Activated CD8-positive, alpha-beta memory T cell treated with anti-CD3 and anti-CD28 coated beads, Interleukin-2, amount 10 ng/mL, durations not matched to agents 7 days and 5 days (primary cell): ENCODE measurements at places on chromosomes 3 and 15. TPM values are rescaled to one million over a fixed set of nuclear protein-coding genes. Genes with fewer than 3 reads are reported as not detected.

GRCh38 chr3:197522183-197522715 lies 33.5 kb downstream of the BDH1 start:
- no peak overlapping the region for H3K4me3 ChIP-seq
- DNase-seq, result no peak
- no peaks in the 10 kb centered on the region for H3K27me3 ChIP-seq
- H3K36me3 ChIP-seq, result peaks cover 36% of the 10 kb centered on the region
- peaks cover 4% of the 10 kb centered on the region for H3K4me1 ChIP-seq

- H3K4me3 ChIP-seq, result peak overlapping the region; percentile 10
- peaks cover 28% of the 10 kb centered on the region for H3K4me1 ChIP-seq
- H3K27me3 ChIP-seq, result no peaks in the 10 kb centered on the region
- peak; percentile 83 for DNase-seq
Observed at GRCh38 chr3:122102191-122102935, 47.2 kb downstream of the CD86 start.

- H3K4me3 ChIP-seq, result peak overlapping the region; percentile 95
- no peaks in the 10 kb centered on the region for H3K27me3 ChIP-seq
- peak overlapping the region; percentile 95 for H3K27ac ChIP-seq
- DNase-seq, result peak; percentile 76
- H3K36me3 ChIP-seq, result peaks cover 20% of the 10 kb centered on the region
Observed at GRCh38 chr3:122415104-122415744, 638 bp downstream of the WDR5B start.

Gene COPS2
- total RNA-seq, result 53.3 TPM

Gene TMC3
- total RNA-seq, result not detected

Gene TRPM1
- total RNA-seq, result not detected
